Activated CD4-positive, alpha-beta T cell treated with anti-CD3 and anti-CD28 coated beads for 36 hours (primary cell): ENCODE measurements at places on chromosomes 4 and X. TPM values are rescaled to one million over a fixed set of nuclear protein-coding genes. Genes with fewer than 3 reads are reported as not detected.

DNA sequence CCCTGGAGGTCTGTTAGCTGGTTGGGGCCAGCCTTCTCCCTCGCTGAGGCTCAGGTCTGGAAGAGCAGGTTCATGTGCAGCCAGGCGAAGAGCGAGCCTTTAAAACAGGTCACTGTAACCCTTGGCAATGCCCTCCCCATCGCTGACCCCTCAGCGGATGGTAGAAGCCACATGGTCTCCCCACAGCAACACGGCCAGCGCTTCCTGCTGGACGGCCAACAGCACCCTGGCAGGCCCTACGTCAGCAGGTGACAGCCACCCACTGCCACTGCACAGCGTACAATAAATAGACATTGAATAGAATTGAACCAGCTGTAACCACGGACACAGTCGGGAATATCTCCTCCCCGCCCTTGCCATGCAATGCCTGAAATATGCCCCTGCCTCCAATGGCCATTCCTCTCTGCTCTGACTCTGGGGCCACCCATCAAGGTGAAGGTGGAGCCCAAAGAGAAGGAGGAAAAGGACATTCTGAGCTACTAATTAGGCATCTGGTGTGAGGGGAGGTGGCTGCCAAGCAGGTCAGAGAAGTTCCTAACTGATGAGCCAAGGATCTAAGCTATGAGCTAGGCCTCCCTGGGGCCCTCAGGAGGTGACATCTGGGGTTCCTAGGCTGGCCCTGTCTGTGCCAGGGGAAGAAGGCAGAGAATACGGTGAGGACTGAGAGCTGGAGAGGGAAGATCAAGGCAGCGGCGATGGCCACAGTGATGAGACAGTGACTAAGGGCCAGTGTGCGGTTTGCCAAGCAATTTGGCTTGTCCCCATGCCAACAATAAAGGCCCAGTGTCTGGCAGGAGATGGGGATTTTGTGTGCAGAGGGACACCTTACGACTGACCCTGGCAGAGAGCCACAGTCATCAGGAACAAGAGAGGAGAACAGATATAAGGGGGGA lies 202.3 kb downstream of the BCOR start:
- no peaks in the 10 kb centered on the region for H3K36me3 ChIP-seq
- peaks cover 3% of the 10 kb centered on the region for H3K27me3 ChIP-seq
- H3K4me1 ChIP-seq = peaks cover 9% of the 10 kb centered on the region
- no peak for DNase-seq

GRCh38 chrX:71504346-71504745 lies 28.6 kb upstream of the OGT start:
- H3K36me3 ChIP-seq = no peaks in the 10 kb centered on the region
- H3K27ac ChIP-seq = no peak overlapping the region
- H3K4me1 ChIP-seq = no peaks in the 10 kb centered on the region
- no peaks in the 10 kb centered on the region for H3K27me3 ChIP-seq
- no peak for DNase-seq

- no peaks in the 10 kb centered on the region for H3K4me1 ChIP-seq
- H3K4me3 ChIP-seq = no peak overlapping the region
- H3K27me3 ChIP-seq = peaks cover 8% of the 10 kb centered on the region
- H3K27ac ChIP-seq = no peak overlapping the region
Observed at GRCh38 chr4:41144812-41145211, 69.5 kb downstream of the APBB2 start.

GRCh38 chr4:173522160-173522950 lies 7.7 kb downstream of the HAND2 start:
- peaks cover 88% of the 10 kb centered on the region for H3K27me3 ChIP-seq
- no peak overlapping the region for H3K27ac ChIP-seq
- H3K36me3 ChIP-seq = peaks cover 7% of the 10 kb centered on the region
- peak overlapping the region; percentile 51 for H3K4me3 ChIP-seq

GRCh38 chrX:77900688-77901087 lies 1.4 kb downstream of the COX7B start:
- H3K4me1 ChIP-seq = peaks cover 19% of the 10 kb centered on the region
- peak overlapping the region; percentile 96 for H3K4me3 ChIP-seq

GRCh38 chr4:169005453-169006099 lies 4.5 kb downstream of the CBR4 start:
- H3K27ac ChIP-seq = no peak overlapping the region
- peaks cover 36% of the 10 kb centered on the region for H3K36me3 ChIP-seq
- H3K4me3 ChIP-seq = no peak overlapping the region
- H3K27me3 ChIP-seq = no peaks in the 10 kb centered on the region
- DNase-seq = no peak
- H3K4me1 ChIP-seq = peaks cover 23% of the 10 kb centered on the region

DNA sequence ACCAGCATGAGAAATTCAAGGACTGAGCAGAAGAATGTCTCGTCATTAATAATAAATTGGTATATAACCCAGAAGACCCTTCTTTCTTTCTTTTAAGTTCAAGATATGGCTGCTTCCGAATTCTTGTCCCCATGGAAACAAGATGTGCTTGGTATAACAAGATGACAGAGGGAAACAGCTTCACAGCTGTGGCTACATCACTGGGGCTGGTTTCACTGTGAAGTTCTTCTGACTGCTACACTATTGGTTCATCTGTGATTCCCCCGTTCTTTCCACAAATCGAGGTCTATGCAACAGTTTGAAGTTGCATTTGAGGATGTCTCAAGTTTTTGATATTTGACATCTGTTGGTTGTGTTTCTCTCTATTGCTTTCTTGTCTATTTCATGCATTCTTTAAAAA lies 12.3 kb upstream of the DTHD1 start:
- DNase-seq = peak; percentile 52
- H3K27me3 ChIP-seq = no peaks in the 10 kb centered on the region
- no peak overlapping the region for H3K27ac ChIP-seq
- H3K36me3 ChIP-seq = no peaks in the 10 kb centered on the region
- peaks cover 42% of the 10 kb centered on the region for H3K4me1 ChIP-seq

DNA sequence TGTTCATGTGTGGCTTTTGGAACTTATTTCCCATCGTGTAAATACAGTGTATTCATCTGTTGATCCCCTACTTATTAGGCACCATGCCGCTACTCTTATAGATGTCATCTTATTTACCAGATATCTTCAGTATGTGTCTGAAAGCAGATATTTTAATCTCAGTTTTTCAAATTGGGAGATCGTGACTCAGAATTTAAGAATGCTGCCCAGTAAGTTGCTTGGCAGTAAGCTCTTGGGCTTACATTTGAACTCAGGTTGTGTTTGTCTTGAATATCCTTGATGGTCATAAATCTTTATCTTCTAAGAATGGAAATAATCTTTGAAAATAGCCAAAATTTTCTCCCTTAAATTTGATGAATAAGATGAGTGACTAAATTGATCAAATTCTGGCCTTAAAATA lies 45.9 kb upstream of the RPA4 start:
- no peak for DNase-seq
- H3K4me3 ChIP-seq = no peak overlapping the region
- H3K4me1 ChIP-seq = no peaks in the 10 kb centered on the region
- no peaks in the 10 kb centered on the region for H3K27me3 ChIP-seq

- H3K27me3 ChIP-seq = peaks cover 25% of the 10 kb centered on the region
- DNase-seq = no peak
- H3K4me3 ChIP-seq = no peak overlapping the region
- peaks cover 30% of the 10 kb centered on the region for H3K4me1 ChIP-seq
Observed at GRCh38 chr4:83228231-83228630, 56.4 kb downstream of the COQ2 start.

GRCh38 chr4:37528166-37528885 lies 157.8 kb downstream of the RELL1 start:
- peaks cover 3% of the 10 kb centered on the region for H3K27me3 ChIP-seq
- no peaks in the 10 kb centered on the region for H3K4me1 ChIP-seq
- no peaks in the 10 kb centered on the region for H3K36me3 ChIP-seq
- no peak overlapping the region for H3K27ac ChIP-seq
- DNase-seq = no peak

GRCh38 chr4:154491341-154492271 lies at the start of gene DCHS2:
TSS of gene DCHS2 (minus strand) at chr4:154491799. CDS start at chr4:154491355, 444 bp downstream.
- no peaks in the 10 kb centered on the region for H3K36me3 ChIP-seq
- H3K4me1 ChIP-seq = peaks cover 18% of the 10 kb centered on the region
- DNase-seq = peak; percentile 55
- H3K27ac ChIP-seq = no peak within 1 kb of the TSS
- H3K4me3 ChIP-seq = peak within 1 kb of the TSS; percentile 67

DNA sequence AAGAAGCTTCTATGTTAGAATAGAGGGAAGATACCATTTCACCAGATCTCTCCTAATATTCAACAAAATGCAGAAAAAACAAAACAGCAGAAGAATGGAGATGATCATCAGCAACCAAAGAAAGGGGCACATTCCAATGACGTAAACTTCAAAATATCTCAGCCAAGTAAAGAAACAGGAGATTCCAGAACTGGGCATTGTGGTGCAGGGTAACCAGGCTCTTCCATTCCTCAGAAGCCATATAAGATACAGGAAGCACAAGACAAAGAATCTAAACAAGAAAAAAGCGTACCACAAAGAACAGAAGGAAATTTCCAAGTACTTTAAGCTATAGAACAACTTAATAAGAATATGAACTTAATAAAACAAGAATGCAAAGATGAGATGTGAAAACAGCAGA lies 6.9 kb upstream of the ARMCX4 start:
- no peak overlapping the region for H3K27ac ChIP-seq
- H3K36me3 ChIP-seq = no peaks in the 10 kb centered on the region
- no peaks in the 10 kb centered on the region for H3K4me1 ChIP-seq

- DNase-seq = no peak
- no peaks in the 10 kb centered on the region for H3K4me1 ChIP-seq
- H3K27ac ChIP-seq = no peak overlapping the region
- no peak overlapping the region for H3K4me3 ChIP-seq
- no peaks in the 10 kb centered on the region for H3K36me3 ChIP-seq
Observed at GRCh38 chr4:186819342-186820086, 95.9 kb upstream of the FAT1 start.

DNA sequence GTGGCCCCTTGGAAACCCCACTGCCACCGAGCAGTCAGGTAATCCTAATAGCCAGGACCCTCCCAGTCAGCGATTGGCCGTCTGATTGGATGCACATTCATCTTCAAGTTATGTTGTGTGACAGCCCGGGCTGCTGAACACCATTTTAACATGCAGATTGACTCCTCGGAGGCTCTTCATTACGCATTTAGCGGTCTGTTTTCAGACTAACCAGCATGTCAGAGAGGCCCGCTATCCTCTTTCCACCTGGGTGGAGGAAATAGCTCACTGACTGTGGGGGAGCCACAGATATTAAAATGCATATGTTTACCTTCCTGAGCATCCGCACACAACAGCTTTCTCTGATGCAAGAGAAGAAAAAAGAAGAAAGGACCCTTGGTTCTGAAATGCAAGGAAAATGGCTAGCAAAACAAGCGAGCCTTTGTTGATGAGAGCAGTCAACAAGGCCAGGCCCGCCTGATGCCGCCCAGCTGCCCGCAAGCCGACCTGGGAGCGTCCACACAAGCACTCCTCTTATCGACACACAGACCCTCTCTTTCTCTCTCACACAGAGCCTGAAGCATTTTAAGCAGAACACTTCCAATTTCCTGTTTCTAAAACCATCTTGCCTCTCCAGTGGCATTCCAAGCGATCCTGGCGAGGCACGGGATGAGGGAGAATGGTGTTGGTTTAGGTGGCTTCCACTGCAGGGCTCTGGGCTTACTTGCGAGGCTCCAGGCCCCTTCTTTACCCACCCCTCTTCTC lies 118.3 kb downstream of the MGST2 start:
- H3K27me3 ChIP-seq = no peaks in the 10 kb centered on the region
- H3K4me3 ChIP-seq = no peak overlapping the region
- H3K4me1 ChIP-seq = no peaks in the 10 kb centered on the region
- no peak for DNase-seq
- no peak overlapping the region for H3K27ac ChIP-seq

- H3K4me1 ChIP-seq = peaks cover 2% of the 10 kb centered on the region
- H3K27ac ChIP-seq = no peak overlapping the region
- H3K36me3 ChIP-seq = peaks cover 15% of the 10 kb centered on the region
- no peak for DNase-seq
- no peaks in the 10 kb centered on the region for H3K27me3 ChIP-seq
- H3K4me3 ChIP-seq = no peak overlapping the region
Observed at GRCh38 chrX:118615141-118615540, 112.3 kb upstream of the IL13RA1 start.

DNA sequence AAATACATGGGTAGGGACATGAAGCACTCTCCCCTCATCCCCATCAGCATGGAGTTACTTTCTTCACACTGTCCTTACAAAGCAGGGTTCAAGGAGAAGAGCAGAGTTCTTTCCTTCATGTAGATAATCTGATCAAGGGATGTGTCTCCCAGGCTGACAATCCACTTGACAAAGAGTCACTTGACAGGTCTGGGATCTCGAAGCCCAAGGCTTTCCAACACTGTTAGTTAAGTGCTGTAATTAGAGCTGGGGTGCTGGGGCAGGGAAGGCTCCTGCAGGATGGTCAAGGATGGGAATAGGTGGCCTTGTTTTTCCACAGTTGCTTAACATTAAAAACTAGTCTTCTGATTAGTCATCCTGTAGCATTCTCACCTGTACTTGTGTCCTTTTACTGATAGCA lies 38.0 kb downstream of the CCNG2 start:
- no peak overlapping the region for H3K4me3 ChIP-seq
- no peak overlapping the region for H3K27ac ChIP-seq
- no peaks in the 10 kb centered on the region for H3K36me3 ChIP-seq
- no peaks in the 10 kb centered on the region for H3K27me3 ChIP-seq
- peaks cover 25% of the 10 kb centered on the region for H3K4me1 ChIP-seq

DNA sequence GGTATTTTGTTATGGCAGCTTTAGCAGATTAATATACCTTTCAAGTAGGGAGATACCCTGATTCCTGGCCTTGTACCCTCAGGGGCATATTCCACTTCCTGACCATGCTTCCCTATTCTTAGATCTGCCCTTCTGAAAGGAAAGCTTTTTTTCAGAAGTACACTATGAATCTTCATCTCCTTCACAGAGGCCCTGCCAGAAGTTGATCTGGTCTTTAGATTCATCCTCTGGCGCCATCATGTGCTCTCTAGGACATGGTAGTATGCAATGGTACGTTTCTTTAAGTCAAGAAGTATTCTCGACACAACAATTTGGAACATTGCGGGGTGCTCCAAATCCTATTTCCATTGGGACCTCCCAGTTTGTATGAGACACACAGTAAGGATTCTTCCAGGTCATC lies 39.6 kb upstream of the DIPK2B start:
- H3K27ac ChIP-seq = no peak overlapping the region
- H3K4me1 ChIP-seq = peaks cover 2% of the 10 kb centered on the region
- H3K36me3 ChIP-seq = no peaks in the 10 kb centered on the region
- no peak overlapping the region for H3K4me3 ChIP-seq

- peaks cover 7% of the 10 kb centered on the region for H3K4me1 ChIP-seq
- no peak overlapping the region for H3K4me3 ChIP-seq
- H3K36me3 ChIP-seq = peaks cover 2% of the 10 kb centered on the region
- peak; percentile 24 for DNase-seq
- H3K27me3 ChIP-seq = no peaks in the 10 kb centered on the region
Observed at GRCh38 chrX:42615161-42615563, 162.8 kb downstream of the PPP1R2C start.

DNA sequence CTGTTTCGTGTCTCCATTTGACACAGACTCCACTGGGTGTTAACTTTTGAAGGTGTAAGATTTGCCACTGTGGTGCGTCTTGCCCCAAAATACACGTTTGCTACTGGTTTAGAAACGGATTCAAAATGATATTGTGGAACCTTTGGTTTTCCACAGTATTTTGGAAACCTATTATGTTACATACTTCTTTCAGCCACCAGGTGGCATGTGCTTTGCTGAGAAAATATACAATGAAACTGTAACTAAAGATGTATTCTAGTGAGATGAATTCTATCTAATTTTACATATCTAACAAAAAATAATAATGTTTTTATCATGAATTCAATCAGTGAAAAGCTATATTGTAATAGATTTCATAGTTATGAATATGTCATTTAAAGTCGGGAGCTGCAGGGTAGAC lies 28.4 kb upstream of the SLITRK4 start:
- H3K4me3 ChIP-seq = no peak overlapping the region
- H3K36me3 ChIP-seq = no peaks in the 10 kb centered on the region
- H3K27ac ChIP-seq = no peak overlapping the region
- H3K27me3 ChIP-seq = no peaks in the 10 kb centered on the region
- no peaks in the 10 kb centered on the region for H3K4me1 ChIP-seq

The BLOC1S4 gene
- 16.7 TPM for total RNA-seq

The NOX1 gene
- not detected for total RNA-seq

The TEX11 gene
- not detected for total RNA-seq

The MAP3K15 gene
- 1.2 TPM for total RNA-seq

The TRIM75 gene
- not detected for total RNA-seq

The STOX2 gene
- not detected for total RNA-seq

The USP17L21 gene
- not detected for total RNA-seq
